ENCODE measurements at places on chromosomes 7 and 10.

GRCh38 chr7:14048889-14049288 is 59.4 kb upstream of the ETV1 start:
- no peak for DNase-seq

- DNase-seq: no peak
Measured at GRCh38 chr10:61781969-61782403, 119.3 kb downstream of the CABCOCO1 start.

DNA sequence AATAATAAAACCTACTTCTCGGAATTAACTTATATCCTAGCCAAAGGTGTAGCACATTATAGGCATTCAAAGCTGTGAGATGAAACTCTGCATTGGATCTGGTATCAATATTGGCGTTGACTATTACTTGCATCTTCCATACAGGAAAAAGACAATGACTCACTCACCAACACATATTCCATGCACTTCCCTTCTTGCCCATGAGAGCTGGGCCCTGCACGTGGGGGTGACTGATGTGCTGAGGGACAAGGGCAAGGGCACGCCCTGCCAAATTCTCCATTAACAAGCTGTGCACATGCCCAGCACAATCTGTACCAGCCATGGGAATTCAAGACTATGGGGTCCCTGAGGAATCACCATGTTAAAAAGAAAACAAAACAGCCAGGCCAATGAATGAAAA is 188.1 kb upstream of the PDE1C start:
- DNase-seq: no peak

- DNase-seq: no peak
Measured at GRCh38 chr10:29370097-29371092, 81.5 kb downstream of the LYZL1 start.

GRCh38 chr7:114070246-114070645 is 151.4 kb upstream of the PPP1R3A start:
- DNase-seq: no peak

GRCh38 chr7:45726883-45727282 is 146.0 kb downstream of the CCDC201 start:
- DNase-seq: no peak

- no peak for DNase-seq
Measured at GRCh38 chr10:6482737-6483357, 97.2 kb downstream of the PRKCQ start.

DNA sequence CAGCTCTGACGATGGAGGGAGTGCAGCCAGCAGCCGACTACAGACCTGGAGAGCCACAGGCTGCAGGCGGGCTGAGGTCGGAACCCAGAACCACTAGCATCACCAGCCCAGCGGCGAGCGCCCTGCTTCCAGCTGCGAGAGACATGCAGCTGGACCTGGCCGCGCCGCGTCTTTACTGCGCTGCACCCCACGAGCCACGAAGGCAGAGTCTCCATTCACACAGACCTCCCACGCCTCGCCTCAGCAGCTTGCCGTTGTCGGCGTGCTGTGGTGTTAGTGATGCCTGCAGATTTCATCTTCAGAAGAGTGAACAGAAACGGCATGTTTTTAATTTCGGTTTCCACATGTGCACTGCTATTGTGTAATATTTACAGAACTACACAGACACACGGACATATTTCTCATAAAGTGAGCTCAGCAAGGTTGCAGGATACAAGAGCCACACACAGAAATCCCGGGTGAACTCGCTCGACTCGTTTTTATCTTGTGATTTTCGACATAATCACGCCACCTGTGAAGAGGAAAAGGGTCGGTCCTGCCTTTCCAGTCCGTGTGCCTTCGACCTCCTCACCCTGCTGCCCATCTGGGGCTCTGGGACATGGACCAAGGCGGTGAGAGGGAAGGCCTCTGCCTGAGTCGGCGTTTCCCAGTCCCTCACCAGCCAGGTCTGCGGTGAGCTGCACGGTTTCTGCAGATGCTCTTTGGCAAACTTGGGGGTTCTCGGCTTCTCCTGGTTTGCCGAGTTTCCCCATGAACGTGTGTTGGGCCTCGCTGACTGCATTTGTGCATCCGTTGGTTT is 252.2 kb downstream of the ELFN1 start:
- DNase-seq: no peak

GRCh38 chr10:23376229-23376655 is 31.6 kb upstream of the C10orf67 start:
- no peak for DNase-seq

DNA sequence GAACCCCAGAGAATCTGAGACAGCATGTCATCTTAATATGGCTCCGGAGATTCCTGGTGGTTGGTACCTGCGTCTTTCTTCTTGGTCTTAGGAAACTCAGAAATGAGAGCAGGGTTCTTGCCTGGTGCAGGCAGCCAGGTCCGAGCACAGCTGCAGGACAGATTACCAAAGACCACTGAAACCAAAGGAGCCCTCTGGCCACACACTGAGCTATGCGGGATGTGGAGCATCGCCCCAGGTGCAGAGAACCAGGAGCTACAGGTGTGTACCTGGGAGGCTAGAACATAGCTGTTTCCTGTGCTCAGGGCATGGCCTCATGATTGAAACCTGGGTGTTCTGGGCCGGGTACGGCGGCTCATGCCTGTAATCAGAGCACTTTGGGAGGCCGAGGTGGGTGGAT is 635.4 kb downstream of the CALN1 start:
- DNase-seq: no peak

- peak; percentile 89 for DNase-seq
Measured at GRCh38 chr10:46022978-46023702, 7.3 kb downstream of the NCOA4 start.

GRCh38 chr10:9294865-9295264 is 1240.4 kb downstream of the GATA3 start:
- DNase-seq: no peak

DNA sequence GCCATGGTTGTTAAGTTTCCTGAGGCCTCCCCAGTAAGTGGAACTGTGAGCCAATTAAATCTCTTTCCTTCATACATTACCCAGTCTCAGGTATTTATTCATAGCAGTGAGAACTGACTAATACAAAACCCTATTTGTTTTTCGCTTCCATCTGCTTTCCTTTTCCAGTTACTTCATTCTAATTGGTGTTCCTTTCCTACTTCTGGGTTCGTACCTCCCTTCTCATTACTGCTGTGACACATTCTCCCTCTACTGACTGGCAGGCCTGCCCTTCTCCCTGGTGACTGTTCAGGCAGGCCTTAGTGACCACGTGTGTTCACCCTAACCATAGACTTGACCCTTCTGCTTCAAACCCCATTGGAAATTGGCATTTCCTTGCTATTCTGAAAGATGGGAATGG is 37.7 kb downstream of the MTURN start:
- no peak for DNase-seq

- DNase-seq: no peak
Measured at GRCh38 chr7:147711447-147711846, 879.1 kb upstream of the C7orf33 start.

DNA sequence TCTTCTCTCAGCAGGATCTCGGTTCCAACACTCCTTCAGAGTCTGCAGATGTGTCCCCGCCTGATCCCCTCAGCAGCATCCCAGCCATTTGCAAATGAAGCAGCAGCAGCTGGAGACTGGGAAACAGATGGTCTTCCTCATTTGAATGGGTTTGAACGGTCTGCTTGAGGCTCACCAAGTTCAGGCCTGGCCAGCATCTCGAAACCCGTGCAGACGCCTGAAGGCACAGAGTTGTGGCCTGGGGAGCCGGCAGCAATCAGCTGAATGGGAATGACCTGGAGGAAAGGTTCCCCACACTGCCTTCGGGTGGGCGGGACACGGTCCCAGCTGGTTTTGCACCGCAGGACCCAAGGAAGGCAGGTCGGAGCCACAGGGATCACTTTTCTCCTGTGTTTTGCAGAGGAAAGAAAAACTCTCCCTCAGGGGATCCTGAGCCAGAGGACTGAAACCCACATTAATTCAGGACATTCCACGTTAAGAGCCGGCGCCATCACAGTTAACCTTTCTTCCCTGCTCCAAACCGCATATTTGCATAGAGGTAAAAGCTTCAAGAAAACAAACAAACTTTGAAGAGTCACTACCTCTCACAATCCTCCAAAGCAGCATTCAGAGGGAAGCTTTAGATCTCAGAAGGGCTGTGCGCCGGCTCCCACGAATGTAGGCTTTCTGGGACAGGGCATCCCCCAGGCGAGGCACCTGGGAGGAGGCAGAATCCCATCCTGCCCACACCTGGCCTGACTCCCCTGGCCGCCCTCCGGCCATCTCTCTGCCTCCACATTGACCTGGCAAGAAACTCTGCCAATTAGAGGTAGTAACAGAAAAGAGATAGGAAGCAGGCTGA is 17.7 kb downstream of the FGFR2 start:
- DNase-seq: peak; percentile 82

DNA sequence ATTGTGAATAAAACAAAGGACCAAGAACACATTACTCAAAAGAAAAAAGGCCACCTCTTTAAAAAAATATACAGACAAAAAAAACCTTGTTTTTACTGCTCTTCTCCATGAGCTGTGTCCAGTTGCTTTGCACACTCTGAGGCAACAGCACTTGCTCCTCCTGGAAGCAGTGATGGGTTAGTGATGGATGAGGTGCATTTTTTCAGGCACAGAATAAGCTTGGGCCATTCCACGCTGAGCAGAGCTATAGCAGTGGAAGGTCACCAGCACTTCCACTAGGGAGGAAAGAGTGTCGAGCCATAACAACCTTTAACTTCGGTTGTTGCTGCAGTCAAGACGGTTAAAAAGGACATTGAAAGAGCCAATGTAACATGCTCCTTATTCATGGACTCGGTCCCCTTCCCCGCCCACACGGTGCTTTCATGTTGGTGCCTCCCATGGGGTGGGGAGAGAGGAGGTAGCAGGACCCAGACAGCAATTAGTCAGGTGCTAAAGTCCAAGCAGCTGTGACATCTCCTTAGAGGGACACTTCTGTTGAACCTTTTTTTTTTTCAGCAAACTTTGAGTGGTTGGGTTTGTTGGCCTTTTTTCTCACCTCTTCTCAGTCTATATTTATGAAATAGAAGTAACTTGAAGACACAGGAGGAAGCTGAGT is 136.5 kb upstream of the ADARB2 start:
- DNase-seq: no peak

DNA sequence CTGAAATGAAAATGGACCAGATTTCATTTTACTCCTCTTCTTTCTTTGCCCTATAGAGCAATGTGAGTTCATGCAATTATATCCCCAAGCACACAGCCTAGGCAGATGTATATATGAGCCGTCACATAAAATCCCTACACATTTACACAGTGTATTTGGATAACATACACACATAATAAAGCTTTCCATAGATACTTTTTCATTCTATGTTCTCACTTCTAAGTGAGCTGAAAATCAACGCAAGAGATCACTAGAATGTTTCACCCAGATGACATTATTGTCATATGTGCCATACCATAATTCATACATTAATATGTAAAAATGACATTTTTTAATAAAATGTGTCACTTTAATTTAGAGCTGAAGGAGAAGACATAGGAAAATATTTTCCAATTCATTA is 129.4 kb downstream of the INHBA start:
- DNase-seq: no peak

All from iPS-NIHi11 (cell line).